ENCODE measurements at places on chromosomes 16 and 17.
A peak's percentile ranks its signal among the peaks of the same experiment; 100 is the strongest.

DNA sequence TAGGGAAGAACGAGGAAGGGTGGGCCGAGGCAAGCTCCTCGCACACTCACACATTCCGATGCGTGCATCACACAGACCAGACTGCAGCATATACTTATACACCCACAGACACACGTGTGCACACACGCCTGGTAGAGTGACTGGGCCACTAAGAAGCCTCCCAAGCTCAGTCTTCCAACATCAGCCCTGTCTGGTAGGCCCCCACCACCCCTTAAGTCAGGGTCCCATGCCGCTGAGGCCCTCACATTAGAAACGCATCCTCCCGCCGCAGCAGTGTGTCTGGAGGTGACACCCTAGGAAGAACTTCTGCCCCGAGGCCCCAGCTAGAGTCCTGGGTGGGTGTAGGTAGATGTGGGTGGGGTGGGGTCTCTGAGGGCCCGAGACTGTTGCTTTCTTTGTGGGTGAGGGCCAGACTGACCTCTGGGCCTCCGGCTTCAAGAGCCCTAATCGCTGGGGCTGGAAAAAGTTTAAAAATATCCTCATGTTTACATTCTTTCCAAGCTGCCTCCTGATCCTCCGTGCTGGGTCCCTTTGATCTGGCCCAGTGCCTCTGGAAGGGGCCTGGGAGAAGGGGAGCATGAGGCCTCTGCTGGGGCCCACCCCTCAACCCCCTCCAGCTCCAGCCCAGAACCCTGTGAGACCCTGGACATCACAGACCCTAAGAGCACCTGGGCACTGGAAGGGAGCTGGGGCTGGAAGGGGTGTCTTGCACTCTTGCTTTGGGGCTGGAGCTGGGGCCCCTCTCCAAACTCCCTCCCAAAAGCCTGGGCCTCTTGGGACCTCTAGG is 13.6 kb downstream of the CDH16 start:
- DNase-seq, result no peak

DNA sequence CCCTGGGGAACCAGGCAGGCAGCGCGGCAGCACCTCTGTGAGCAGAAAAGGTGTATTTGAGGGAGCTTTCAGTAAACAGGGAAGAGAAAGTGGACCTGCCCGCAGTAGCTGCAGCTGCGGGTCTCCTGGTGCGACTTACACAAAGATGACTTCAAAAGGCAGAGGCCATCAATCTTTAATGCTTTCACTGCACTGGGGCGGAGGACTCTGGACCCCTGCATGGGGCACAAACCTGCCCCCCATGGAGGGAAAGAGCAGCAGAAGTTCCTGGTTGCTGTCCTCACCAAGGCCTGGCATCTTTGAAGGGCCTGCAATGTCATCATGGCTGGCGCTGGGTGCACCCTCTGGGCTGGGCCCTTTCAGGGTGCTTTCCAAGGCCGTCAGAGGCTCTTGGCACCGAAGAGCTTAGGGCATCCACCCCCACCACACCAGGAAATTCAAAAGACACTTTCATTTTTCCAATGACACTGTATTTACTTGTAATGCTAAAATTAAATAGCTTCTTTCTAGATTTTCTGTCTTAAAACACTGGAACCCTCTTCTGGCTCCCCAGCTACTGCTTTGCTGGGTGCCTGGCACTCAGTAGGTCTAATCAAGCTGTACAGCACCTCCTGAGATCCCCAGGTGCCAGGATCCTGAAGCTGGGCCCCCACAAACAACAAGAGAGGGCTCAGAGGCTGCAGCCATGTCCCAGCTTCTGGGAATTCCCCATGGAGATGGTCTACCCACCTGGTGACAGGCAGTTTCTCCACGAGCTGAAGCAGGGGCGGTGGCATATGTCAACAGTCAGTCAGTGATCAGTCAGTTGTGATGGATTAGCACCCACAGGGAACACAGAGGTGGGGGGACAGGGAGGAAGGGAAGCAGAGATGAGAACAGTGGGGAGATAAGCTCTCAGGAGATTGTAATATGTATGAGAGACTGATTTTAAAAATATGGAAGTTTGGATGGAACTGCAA is 2.1 kb upstream of the CACNG1 start:
- no peak for DNase-seq

GRCh38 chr17:83010206-83011200 is 68.9 kb upstream of the METRNL start:
- no peak for DNase-seq

DNA sequence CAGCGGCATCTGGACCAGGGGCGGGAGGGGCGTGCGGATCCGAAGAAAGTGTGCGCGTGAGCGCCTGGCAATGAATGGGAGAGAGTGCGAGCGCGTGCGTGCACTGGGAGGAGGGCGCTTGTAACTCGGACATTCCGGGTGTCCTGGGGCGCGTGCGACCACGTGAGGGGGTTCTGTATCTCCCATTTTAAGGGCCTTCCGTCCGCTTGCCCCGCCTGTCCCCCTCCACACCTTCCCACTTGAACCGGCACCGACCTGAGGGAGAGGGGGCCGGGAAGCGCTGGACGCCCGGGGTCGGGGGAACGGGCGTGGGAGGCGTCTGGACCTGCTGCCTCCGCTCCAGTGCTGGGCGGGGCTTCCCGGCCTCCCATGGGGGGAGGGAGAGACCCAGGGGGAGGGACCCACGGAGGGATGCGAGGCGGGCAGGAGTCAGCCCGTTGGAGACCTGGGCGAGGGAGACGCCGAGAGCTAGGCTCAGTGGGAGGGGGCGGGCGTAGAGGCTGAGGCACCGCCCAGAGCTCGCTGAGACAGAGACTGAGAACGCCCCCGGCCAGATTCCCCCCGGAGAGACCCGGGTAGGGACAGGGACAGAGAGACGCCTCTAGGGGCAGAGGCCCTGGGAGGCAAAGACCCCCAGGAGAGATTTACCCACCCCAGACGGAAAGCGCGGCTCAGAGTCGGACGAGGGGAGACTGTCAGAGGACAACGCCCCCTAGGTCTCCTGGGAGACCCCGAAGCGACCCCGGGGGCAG is at the start of gene KREMEN2:
Gene KREMEN2, plus strand, starts transcription at position 553 of the 752 bp plus-strand sequence. CDS start 246 bp downstream, outside the sequence.
- no peak for DNase-seq

DNA sequence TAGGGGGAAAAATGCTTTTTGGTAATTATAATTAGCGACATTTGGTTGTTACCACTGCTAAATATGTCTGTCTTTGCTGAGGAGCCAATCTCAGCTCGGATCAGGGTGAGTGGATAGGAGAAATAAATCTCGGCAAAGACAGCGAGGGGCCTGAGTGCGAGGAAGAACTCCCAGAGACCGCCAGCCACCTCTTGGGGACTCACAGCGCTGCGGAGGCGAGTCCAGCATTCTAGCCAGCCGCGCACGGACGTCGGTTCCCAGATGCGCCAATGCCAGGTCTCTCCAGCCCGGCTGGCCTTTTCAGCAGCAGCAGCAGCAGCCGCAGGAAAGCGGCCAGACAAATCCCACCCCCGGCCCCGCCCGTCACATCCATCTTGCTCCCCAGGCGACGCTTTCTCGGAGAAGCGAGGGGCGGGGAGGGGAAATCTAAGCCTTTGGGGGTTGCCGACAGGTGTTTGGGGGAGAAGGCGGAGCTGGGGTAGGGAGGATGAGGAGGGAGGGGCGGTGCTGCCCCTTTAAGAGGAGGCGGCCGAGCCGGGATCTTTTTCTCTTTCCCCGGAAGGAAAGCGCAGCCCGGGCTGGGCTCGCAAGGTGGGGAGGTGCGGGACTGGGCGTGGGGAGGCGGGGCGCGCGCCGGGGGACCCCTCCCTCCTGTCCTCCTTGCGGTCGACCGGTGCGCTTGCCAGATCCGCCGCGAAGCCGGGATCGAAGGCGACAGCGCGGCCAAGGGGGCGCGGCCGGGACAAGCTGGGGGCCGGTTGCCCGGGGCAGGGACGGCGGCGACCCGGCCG is at the start of gene ITGA3:
Gene ITGA3, plus strand, starts transcription at position 685 of the 791 bp plus-strand sequence. CDS start 330 bp downstream, outside the sequence.
- DNase-seq, result peak; percentile 49

GRCh38 chr16:83409347-83409746 is 398.4 kb upstream of the HSBP1 start:
- no peak for DNase-seq

DNA sequence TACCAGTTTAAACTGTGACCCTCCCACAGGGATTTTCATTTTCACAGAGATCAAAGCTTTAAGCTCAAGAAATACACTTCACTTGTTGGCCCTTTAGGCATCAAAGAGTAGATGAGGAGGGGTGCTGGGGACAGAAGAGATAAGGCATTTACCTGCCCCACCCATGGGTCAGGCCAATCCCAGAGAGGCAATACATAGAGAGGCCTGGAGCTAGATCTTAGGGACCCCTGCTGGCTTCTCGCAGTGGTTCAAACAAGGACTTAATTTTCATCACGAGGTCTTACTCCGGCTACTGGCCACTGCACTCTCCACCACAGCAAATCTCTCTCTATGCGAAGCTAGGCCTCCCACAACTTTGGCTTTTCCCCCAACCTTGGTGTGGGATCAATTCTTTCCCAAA is 46.6 kb downstream of the NOG start:
- DNase-seq, result no peak

DNA sequence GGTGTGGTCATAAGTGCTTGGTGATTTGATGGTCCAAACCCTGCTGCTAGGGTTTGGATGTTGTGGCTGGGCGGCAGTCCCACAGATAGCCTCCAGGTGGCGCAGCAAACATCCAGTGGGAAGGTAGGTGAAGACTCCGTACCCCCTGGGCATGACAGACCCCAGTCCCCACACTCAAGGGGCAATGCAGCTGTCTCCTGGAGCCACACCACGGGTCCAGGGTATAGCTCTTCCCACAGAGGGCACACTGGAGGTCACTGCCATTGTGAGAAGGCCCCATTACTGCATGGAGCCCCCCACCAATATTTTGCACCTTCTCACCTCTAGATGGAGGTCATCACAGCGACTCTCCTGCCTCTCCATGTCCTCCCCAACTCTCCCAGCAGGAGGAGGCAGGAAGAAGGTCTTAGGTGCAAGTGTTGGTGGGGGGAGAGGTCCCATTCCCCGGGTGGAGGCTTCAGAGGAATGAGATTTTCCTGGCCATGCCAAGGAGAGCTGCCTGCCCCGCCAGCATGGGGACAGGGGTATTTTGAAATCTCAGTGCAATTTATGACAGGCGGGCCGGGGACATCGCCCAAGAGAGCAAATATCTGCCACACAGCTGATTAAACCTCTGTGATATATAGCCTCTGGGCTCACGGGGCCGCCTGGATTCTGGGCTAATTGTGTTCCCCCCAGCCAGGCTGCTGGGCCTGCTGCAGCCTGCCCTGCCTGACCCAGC is 17.1 kb upstream of the C17orf113 start:
- DNase-seq, result peak; percentile 39

DNA sequence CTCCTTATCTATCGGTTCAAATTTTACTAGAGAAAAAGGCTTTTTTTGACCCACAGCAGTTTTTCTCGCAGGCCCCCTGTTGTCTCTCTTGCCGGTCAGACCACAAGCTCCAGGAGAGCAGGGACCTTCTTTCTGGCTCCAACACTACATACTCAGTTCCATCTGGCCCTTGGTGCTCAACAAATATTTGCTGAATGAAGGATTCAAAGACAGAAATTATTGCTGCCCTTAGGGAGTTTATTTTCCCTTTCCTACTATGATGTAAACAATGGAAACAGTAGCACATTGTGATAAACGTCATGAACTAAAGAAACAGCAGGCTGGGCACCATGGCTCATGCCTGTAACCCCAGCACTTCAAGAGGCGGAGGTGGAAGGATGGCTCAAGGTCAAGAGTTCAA is 59.0 kb upstream of the ATP2A3 start:
- no peak for DNase-seq

DNA sequence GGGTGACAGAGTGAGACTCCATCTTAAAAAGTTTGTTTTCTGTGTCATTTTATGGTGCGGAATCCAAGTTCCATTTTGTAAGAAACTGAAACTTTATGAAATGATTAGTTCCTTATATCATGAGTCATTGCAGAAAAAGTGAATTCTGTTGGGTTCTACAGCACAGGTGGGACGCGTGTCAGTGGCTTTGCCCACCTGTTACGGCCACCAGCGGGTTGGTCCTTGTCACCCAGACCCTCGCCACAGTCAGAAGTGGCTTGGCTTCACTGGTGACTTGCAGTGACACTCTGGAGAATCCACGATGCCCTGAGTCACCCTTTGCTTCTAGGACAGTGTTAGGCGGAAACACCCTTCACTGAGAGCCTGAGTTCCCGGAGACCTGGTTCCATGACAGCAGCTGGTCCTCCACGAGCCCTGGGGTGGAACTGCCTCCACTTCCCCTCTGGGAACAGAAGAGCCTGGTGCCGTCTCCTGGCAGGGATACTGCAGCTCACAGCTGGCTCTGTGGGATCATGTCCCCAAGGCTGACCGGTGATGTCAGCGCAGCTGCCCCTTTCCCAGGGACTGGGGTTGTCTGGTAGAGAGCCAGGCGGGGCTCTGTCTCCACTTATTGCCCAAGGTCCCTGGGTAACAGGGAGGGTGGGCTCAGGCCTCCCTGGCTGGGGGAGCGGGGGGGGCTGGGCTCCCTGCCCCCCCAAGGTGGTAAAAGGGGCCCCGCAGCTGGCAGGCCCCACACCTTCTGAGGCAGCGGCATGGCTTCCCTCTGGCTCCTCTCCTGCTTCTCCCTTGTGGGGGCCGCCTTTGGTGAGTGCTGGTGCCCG is at the start of gene CTRB1:
Gene CTRB1, plus strand, starts transcription at position 733 of the 821 bp plus-strand sequence. Its CDS starts 20 bp downstream, at position 753.
- no peak for DNase-seq

DNA sequence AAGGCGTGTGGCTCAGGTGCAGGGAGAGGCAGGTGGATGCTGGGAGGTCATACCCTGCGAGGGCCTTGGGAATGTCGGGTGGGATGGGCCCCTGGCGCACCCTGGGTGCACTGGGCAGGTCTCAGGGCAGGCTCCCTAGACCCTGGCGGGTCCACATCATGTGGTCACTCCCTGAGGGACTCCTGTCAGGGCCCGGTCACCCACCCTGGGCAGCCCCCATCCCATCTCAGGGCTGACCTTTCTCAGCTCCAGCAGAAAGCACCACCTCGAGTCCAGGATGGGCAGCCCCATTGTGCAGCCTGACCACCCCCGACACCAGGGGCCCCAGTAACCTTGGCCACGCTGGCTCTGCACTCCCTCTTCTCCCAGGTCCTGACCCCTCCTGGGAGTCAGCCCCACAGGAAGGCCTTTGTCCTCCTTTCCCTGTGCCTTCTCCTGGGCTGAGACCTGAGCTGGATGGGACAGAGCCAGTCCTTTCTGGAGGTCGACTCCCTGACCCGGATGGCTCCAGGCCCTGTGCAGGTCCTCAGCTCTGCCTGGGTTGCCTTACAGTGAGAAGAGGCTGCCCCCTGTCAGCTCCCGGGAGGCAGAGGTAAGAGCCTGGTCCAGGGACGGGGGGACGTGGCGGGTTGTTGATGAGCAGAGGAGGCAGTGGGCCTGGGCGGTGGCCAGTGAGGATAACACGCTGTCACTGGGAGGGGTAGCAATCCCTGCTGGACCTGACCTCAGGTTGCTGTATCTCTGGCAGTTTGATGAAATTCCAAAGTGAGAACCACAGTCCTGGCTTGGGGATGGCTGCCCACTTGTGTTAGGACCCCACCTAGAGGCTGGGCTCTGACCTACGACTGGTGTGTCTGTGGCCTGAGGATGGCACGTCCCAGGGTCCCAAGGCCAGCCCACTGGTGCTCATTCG is 77.9 kb downstream of the GOSR1 start:
- no peak for DNase-seq

GRCh38 chr16:5000573-5001001 is 33.1 kb downstream of the NAGPA start:
- DNase-seq, result no peak

- no peak for DNase-seq
Measured at GRCh38 chr17:83083368-83084201, 4.2 kb downstream of the METRNL start.

- DNase-seq, result no peak
Measured at GRCh38 chr16:88904676-88905365, 38.4 kb upstream of the PABPN1L start.
